ENCODE measurements at places on chromosomes 6 and 20.
A peak's percentile ranks its signal among the peaks of the same experiment; 100 is the strongest.

- DNase-seq = no peak
These were observed 141.2 kb upstream of the HCRTR2 start for GRCh38 chr6:55033016-55033546.

- no peak for DNase-seq
These were observed 1.2 kb upstream of the ZNFX1 start for GRCh38 chr20:49278818-49279676.

DNA sequence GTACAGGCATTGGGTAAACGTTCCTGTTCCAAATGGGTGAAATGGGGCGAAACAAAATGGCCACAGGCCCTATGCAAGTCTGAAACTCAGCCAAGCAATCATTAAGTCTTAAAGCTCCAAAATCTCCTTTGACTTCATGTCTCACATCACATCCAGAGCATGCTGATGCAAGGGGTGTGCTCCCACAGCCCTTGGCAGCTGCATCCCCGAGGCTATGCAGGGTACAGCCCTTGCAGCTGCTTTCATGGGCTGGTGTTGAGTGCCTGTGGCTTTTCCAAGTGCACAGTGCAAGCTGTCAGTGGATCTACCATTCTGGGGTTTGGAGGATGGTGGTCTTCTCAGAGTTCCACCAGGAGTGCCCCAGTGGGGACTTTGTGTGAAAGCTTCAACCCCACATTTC, 270.0 kb upstream of the CDYL start:
- no peak for DNase-seq

DNA sequence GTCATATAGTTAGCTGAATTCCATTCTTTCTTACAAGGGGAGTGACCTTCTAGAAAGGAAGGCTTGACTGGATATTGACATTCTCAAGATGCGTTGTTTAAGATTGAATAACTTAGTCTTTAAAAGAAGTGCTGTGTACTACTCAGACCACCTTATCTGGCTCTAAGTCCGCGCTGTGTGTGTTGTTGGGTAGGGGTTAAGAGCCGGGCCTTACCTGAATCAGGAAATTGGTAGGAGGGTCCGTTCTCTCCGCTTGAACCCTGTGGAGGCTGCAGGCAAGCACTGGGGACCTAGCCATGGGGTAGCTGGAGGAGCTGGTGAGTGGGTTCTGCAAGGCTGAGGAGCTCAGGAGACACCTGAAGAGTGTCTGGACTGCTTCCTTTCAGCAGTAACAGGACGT, 9.0 kb upstream of the SCML4 start:
- DNase-seq = no peak

GRCh38 chr20:20095114-20095872, 43.0 kb downstream of the CFAP61 start:
- DNase-seq = no peak

DNA sequence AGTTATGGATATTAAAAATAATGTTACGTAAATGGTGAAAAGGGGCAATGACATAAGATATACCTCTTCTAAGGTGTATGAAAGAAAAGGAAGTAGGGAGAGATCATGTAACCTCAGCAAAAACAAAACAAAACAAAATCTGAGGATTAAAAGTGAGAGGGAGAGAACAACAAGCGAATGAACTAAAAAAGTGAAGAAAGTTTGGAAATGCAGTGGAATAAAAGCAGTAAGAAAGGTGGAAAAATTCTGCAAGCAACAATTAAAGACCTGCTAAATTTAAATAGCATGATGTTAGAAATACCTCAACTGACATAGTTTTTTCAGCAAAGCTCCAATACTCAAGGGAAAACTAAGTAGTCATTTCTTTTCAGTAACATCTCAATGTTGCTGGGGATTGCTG, 48.0 kb downstream of the PHIP start:
- DNase-seq = no peak

- DNase-seq = no peak
These were observed 7.6 kb upstream of the TMC2 start for GRCh38 chr20:2528671-2529271.

DNA sequence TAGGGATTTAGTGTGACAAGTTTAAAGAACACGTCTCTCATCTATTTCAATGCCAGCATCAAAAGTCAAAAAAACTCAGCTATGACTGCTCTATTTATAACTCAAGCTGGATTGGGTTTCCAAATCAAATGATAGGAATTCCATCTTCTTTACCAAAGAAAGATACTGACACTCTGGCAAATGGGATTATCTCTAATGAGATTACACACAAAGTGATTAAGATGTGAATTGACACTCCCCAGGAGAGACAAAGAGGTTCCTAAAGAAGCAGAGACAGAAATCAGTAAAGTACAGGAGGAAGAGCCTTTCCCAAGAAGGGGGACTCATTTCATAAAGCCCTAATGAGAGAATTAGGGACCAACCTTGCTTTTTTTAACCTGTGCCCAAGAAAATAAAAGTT, 92.1 kb downstream of the ID4 start:
- DNase-seq = no peak

DNA sequence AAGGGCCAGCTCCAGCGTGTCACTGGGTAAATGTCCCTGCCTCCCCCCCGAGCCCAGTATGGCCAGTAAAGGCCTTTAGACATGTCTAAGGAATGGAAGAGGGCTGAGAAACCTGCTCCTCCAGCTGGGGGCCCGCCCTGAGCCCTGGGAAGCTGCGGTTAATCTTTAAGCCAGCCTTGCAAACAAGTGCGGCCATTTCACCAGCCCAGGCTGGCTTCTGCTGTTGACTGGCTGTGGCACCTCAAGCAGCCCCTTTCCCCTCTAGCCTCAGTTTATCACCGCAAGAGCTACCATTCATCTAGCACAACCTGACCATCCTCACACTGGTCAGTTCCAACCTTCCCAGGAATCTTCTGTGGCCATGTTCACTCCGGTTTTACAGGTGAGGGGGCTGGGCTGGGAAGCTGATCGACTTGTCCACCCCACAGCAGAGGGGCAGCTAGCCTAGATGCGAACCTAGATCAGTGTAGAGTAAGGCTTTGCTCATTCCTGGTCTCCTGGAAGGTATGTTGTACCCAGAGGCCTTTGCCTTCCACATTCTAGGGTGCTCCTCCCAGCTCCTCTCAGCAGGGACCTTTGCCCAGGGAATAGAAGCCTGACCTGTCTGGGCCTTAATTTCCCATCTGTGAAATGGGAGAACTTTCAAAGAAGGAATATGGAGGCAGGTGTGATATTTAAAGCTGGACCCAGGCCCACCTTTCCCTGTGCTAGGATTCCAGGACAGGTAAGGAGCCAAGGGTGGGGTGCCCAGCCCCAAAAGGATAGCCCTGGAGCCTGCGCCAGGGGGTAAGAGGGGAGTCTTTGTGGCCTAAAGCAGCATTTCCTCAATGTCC, 1.2 kb upstream of the SRC start:
- no peak for DNase-seq

GRCh38 chr6:26250698-26251044, 114.3 kb upstream of the BTN3A2 start:
- DNase-seq = peak; percentile 32

GRCh38 chr6:21524201-21524600, 69.3 kb upstream of the SOX4 start:
- DNase-seq = no peak

DNA sequence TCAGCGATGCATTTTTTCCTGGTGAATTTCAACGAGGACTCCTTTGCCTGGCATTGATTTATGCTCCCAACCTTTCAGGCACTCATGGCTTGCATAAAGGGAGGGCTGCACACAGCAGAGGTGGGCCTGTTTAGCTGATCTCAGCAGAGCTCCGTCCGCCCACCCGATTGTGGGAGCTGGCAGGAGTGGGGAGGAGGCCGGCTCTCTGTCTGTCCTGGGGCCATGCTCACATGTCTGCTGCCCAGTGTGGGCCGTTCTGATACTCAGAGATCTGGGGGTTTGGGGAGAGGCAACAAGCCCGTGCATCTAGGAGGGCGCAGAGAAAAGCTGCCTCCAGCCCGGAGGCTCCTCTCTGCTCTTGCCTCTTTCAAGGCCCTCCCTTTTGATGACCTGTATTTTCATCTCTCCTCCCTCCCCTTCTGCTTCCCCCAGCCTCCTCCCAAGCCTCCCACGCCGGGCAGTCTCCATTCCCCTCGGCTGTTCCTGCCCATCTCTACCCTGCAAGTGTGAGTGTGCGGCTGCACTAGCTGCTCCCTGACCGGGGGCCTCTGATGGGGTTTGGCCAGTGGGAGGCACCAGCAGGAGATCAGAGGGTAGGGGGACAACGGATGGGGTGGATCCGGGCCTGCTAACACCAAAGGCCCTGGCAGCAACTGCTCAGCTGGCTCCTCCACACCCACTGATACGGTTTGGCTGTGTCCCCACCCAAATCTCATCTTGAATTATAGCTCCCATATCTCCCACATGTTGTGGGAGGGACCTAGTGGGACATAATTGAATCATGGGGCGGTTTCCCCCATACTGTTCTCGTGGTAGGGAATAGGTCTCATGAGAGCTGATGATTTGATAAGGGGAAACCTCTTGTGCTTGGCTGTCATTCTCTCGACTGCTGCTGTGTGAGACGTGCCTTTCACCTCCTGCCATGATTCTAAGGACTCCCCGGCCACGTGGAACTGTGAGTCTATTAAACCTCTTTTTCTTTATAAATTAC, 39.6 kb upstream of the MLN start:
- no peak for DNase-seq

DNA sequence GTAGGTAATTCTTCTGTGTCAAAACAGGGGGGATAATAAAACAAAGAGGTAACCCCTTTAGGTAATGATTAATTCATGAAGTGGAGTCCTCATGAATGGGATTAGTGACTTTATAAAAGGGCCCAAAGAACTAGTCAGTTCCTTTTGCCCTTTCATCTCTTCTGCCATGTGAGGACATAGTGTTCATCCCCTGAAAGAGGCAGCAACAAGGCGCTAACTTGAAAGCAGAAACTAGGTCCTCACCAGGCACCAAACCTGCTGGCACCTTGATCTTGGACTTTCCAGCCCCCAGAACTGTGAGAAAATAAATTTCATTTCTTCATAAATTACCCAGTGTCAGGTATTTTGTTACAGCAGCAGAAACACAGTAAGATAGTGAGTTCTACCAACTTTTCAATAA, 16.4 kb upstream of the BRPF3 start:
- DNase-seq = no peak

DNA sequence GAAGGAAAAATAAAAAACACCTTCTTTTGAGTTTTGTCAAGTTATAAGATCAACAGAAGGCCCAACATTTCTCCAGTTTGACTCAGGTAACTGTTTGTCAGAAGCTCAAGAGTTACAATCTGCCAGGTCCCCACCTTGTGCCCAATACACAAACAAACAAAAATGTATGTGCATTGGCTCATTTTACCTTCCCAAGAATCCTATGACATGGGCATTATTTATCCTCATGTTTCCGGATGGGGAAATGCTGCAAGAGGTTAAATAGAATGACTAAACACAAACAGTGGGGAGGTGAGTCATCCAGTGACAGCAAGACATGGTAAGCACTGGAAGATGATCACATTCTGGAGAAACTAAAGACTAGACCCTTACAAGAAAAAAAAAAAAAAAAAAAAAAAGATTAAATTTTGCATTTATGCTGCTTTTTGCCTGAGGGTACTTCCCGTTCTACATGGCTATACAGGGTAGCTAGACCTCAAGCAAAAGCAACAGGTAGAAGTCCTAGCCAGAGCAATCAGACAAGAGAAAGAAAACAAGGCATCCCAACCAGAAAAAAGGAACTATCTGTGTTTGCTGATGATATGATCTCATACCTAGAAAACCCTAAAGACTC, 23.6 kb upstream of the ANKRD60 start:
- no peak for DNase-seq

- DNase-seq = peak; percentile 53
These were observed at the start of gene IRF4 for GRCh38 chr6:391559-392440. IRF4 (plus strand) TSS chr6:391752; CDS start chr6:393153, 1,401 bp downstream.

- DNase-seq = no peak
These were observed 2.6 kb upstream of the WFDC8 start for GRCh38 chr20:45581702-45582101.

GRCh38 chr20:56360133-56360907, 1.5 kb downstream of the FAM210B start:
- DNase-seq = no peak

GRCh38 chr6:170452767-170453545, 100.2 kb downstream of the PSMB1 start:
- DNase-seq = no peak

DNA sequence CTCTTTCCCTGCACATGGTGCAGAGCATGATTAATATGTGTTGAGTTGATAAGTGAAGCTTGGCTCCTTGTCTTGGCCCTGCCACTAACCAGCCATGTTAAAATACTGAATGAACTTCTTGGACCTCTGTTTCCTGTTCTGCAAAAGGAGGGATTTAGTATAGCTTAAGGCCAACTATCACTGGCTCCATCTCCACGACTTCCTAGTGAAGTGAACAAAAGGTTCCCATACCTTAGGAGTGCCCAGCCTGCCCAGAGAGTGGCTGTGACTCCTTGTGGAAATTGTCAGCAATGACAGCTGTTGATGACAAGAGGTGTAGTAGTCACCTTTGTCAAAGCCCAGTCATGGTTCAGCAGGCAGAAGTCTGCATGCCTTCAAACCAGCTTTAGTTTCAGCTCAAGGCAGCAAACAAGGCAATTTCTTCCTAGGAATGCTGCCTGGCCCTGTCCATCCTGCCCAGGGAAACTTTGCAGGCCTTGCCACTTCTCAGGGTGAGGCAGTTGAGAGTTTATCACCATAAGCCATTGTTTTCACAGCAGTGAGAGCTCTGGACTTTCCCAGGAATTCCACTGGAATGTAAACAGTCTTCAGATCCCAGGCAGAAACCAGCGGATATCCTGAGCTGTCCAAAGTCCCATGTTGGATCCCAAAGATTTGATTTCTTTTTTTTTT, 169.7 kb upstream of the TNFAIP3 start:
- no peak for DNase-seq

DNA sequence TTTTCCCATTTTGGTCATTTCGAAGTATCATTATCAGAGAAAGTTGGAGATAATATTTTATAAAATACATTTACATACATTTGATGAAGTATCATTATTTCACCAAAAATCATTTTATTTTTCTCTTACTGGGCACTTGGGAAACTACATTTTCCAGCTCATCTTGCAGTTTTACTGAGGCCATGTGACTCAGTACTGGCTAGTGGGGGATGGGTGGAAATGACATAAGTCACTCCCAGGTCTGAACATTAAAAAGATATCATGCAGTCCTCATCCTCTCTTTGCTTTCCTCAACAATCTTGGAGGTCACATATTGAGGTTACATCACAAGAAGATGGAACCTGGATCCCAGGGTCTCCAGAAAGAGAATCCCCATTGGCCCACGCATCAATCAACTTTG, 84.1 kb downstream of the CD24 start:
- no peak for DNase-seq

DNA sequence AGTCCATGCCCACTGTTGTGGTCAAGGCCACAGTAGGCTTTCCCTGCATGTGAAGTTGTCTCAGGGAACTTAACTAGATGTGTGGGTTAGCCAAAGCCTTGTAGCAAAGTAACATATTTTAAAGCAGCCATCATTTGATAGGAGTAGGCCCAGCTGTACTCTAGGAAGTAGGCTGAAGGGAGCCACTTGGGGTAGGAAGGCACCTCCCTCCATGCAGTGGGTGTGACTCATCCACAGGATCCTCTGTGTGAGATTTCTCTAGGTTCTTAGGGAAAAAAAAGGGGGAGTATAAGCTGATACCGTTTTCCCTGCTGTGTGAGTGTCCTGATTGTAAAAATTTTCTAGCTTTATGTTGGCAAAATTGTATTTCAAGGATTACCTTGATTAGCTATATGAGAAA, 44.7 kb downstream of the VAPB start:
- no peak for DNase-seq
